ENCODE measurements at places on chromosomes 7 and 10. TPM values are rescaled to one million over a fixed set of nuclear protein-coding genes. Genes with fewer than 3 reads are reported as not detected.

- no peak for DNase-seq
These were observed 1060.0 kb downstream of the NRG3 start for GRCh38 chr10:82934947-82935346.

DNA sequence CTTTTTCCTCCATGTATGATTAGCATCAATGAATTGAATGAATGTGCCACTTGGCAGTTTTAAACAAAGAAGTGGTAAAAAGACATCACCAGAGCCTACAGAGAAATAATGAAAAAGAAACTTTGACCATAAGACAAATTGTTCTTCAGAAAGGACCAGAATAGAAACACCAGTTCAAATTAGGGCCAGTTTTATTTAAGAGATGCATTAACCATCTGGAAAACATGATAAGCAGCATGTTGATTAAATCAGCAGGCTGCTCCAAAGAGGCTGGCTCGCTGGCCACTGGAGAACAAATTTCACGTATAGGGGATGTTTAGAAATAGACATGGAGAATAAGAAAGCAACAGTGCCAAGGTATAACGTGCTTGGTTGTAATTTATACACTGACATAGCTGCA is 242.3 kb upstream of the AOAH start:
- DNase-seq, result no peak

GRCh38 chr7:12518920-12519681 is 51.4 kb upstream of the SCIN start:
- peak; percentile 61 for DNase-seq

GRCh38 chr10:132910186-132910880 is 32.0 kb downstream of the CFAP46 start:
- DNase-seq, result no peak

DNA sequence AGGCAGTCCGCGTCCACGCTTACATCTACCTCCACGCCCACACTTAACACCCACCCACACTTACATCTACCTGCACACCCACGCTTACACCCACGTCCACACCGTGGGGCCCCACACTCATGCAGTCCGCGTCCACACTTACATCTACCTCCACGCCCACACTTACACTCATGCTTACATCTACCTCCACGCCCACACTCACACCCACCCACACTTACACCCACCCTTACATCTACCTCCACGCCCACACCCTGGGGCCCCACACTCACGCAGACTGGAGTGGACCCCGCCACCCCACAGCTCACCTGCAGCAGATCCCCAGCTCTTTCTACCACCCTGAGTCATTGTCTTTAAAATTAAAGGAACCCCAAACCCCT is 32.4 kb upstream of the PWWP2B start:
- no peak for DNase-seq

DNA sequence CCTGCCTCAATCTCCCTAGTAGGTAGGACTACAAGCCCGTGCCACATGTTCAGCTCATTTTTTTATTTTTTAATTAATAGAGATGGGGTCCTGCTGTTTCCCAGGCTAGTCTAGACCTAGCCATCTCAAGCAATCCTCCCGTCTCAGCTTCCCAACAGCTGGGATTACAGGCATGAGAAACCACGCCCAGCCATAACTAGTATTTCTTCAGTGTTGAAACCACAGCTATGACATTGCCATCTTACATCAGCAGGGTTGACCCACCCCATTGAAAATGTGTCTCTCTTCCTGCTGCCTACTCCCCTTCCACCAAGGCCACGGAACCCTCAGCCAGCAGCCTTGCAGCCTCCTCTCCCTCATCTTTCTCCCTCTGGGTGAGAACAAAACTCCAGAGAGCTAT is 62.1 kb upstream of the ZNF746 start:
- DNase-seq, result peak; percentile 39

GRCh38 chr7:37018954-37019353 is 294.7 kb upstream of the AOAH start:
- DNase-seq, result no peak

- DNase-seq, result no peak
These were observed 1.5 kb upstream of the RALA start for GRCh38 chr7:39621784-39622411.

- DNase-seq, result no peak
These were observed 60.0 kb upstream of the ORC5 start for GRCh38 chr7:104267701-104268368.

Gene EGR2
- 201 TPM for total RNA-seq

Gene POU6F2
- 0.17 TPM for total RNA-seq

Gene FXYD4
- total RNA-seq, result not detected

Gene NRP1
- total RNA-seq, result 5.0 TPM

Gene ZNRF2
- 8.8 TPM for total RNA-seq

Gene AKR1C4
- not detected for total RNA-seq

Gene ARPC1A
- total RNA-seq, result 76.0 TPM

Gene LEP
- total RNA-seq, result not detected
